Smooth muscle cell of the brain vasculature (primary cell): ENCODE measurements at places on chromosomes 12 and 14.

GRCh38 chr12:39464976-39465695, 22.2 kb upstream of the KIF21A start:
- DNase-seq: no peak

GRCh38 chr14:56687123-56687522, 107.5 kb downstream of the TMEM260 start:
- no peak for DNase-seq

DNA sequence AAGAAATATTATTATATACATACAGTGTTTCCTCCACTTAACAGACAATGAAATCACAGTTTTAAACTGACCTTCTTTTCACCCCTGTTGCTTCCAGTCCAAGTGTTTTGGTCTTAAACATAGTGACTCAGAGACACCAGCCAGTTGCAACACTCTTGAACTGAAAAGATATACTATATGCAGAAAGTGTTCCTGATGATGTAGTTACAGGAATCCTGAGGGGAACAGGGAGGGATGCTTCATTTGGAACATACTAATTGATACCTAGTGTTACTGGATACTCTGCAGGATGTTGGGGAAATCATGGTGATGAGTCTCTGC, 420.8 kb downstream of the CCDC91 start:
- peak; percentile 15 for DNase-seq

- no peak for DNase-seq
Observed at GRCh38 chr14:53384536-53384935, 231.4 kb upstream of the DDHD1 start.

DNA sequence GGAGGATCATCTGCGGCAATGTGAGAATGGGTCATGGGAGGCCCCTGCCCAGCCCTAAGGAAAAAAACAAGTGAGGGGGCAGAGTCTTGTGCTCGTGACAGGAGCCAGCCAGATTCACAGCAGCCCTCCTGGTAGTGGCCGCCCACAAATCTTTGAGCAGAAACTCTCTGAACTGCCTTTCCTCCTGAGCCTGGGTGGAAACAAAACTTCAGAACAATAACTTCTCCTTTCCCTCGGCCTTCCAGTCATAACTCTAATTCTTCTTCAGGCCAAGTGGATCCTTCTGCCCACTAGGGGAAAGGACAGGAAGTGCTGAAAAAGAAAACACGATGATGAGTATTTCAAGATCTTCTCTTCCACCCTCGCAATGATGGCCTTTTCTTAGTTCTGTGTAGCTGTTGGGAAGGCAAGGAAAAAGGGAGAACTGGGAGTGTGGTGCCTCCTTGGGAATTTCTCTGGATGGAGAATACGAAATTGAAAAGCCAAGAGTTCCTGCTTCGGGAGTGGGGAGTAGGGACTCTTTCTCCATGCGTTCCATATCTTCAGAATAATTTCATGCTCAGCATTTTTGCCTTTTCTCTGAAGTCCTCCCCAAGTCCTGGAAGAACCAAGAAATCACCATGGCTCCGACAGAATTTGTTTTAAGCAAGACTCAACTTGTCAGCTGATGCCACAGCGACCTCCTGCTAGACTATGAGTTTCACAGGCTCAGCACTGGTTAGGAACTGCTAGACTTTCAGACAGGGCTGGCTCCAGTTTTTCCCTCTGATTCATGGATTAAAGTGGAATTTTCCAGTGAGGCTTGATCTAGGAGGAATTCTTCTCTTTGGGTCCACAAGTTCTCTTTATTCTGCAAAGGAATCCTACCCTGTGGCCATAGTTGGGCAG, 188.9 kb downstream of the CAND1 start:
- no peak for DNase-seq

DNA sequence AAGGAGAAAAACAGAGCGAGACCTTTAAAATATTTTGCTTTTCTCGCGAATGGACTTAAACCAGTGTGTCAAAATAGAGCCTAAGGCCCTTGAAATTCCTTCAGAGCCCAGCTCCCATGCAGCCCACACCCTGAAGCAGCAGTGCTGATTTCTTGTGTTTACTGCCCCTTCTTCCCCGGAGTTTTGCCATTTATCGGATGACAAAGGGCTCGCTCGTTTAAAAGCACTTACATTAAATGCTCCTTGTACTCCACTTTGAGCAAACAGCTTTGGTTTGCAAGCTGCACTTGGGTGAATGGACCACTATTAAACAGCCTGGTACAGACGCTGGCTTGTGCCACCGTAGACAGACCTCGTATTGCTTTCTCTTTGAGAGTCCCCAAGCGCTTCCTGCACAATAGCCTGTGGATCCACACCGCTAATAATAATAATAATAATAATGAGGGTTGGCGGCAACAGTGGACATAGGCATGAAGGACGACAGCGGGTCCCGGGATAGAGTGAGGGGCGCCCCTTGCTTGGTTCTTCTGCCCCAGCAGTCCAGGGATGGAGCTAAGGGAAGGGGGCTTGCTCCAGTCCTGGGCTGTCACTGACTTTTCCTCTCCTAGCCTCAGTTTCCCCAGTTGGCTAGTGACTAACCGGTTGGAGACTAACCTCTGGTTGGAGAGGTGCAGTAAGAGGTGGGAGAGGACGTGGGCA, 6.6 kb downstream of the DLK1 start:
- DNase-seq: no peak

GRCh38 chr12:32010631-32011336, 51.6 kb downstream of the RESF1 start:
- DNase-seq: no peak

GRCh38 chr12:112179916-112180315, 54.6 kb downstream of the TRAFD1 start:
- DNase-seq: no peak

- no peak for DNase-seq
Observed at GRCh38 chr12:6934110-6934509, 6.4 kb downstream of the ATN1 start.

DNA sequence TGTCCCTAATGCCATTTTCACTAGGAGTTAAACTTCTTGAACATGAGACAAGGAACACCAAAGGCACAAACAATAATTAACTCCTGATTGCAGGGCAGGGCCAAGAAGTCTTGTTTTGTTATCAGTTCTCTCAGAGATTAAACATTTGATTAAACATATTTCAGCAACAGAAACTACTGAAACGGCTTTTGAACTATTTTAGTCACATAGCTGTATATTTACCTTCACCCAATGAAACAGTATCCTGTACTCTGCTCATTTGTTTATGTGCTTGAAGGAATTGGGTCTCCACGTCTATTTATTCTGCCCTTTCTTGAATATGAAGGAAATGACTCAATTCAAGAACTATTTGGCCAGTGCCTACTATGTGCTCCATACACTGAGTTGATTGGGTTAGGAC, 51.3 kb upstream of the PTCSC3 start:
- DNase-seq: no peak

DNA sequence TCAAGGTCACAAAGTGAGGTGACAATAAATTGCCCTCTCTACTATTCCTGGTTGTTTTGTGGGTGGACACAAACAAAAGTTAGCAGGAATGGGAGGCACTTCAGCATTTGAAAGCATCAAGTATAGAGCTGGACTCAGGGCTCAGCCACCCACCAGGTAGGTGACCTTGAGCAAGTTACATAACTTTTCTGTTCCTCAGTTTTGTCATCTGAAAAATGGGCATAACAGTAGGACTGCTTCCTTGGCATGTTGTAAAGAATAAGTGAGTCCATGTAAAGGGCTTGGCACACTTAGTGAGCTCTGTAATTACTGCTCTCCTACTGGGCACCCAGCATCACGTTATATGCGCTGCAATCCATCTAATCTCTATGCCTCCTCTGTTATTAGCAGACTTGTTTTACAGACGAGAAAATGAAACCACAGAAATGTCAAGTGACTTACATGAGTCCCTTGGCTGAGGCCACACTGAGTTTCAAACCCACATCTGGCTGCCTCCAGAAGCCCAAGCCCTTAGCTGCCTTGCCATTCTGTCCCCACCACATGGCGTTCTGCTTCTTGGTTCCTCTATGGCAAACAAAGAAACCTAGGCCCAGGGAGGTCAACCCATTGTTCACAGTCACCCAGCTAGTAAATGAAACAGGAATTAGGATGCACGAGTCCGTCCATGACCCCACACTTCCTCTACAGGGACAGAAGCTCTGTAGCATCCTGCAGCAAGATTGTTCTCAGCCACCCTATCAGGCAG, 63.2 kb upstream of the SLC24A4 start:
- DNase-seq: no peak

DNA sequence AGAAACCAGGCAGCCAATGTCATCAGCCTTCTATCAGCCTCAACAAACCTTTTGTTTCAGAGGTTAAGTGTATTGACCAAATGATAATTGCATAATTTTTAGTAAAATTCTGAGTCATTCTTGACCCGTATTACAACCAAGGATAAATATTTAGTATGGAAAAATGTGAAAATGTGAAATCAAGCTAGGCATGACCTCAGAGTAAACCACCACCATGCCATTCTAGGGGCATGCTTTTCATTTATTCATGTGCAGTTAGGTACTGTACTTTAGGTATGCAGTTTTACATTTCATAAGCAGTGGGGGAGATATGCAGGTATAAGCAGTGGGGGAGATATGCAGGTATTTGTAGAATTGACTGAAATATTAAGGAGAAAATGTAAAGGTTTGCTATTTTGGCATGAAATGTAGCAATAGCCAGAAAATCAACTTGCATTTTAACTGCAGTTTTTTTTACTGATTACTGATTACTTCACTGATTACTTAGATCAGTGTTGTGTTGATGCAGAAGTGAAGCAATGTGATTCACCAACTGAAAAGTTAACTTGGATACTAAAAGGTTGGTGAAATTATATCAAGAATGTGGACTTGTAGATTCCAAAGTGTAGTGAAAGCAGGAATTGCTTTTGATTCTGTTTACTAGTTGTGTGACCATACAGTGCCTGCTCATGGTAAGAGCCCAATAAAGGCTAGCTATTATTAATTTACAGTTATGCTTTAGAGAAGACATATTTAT, 184.2 kb downstream of the ESR2 start:
- no peak for DNase-seq

GRCh38 chr12:50960130-50960529, 7.8 kb downstream of the HIGD1C start:
- no peak for DNase-seq
